ENCODE measurements at places on chromosomes 2 and 18. TPM values are rescaled to one million over a fixed set of nuclear protein-coding genes. Genes with fewer than 3 reads are reported as not detected.

The DRC1 gene
- total RNA-seq = 0.31 TPM

The LRATD1 gene
- total RNA-seq = 0.02 TPM

The TMEM169 gene
- 0.18 TPM for total RNA-seq

The MIB1 gene
- 5.6 TPM for total RNA-seq

The CCDC74A gene
- total RNA-seq = 12.7 TPM

The VSNL1 gene
- total RNA-seq = not detected

The NEU2 gene
- total RNA-seq = not detected

The SERPINB12 gene
- total RNA-seq = not detected

The POTEC gene
- not detected for total RNA-seq

The MEP1B gene
- 0.07 TPM for total RNA-seq

All from A549 treated with CORT108297 at 1 μM for 4 hours (cell line).